ENCODE measurements at places on chromosomes 1 and 21.

GRCh38 chr1:219173434-219173757, 282 bp upstream of the LYPLAL1 start:
- no peak for DNase-seq

DNA sequence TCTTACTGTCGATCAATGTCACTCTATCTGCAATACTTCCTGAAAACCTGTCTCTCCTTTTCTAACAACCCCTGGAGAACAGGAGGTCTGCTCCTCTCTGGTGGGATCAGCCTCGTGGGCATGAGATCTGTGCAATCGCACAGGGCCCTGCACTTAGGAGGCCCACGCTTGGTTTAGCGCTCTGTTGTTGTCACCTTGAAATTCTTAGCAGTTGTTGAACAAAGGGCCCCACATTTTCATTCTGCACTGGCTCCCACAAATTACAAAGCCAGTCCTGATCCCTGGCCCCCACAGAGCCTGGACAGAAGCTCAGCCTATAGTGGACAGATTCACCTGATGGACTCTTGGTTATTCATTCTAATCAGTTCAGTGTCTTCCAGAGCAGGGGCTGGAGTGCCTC, 18.6 kb downstream of the SPOCD1 start:
- no peak for DNase-seq

GRCh38 chr1:109804660-109805059, 40.9 kb upstream of the EPS8L3 start:
- DNase-seq: no peak

GRCh38 chr1:10228528-10228927, 18.2 kb downstream of the KIF1B start:
- no peak for DNase-seq

DNA sequence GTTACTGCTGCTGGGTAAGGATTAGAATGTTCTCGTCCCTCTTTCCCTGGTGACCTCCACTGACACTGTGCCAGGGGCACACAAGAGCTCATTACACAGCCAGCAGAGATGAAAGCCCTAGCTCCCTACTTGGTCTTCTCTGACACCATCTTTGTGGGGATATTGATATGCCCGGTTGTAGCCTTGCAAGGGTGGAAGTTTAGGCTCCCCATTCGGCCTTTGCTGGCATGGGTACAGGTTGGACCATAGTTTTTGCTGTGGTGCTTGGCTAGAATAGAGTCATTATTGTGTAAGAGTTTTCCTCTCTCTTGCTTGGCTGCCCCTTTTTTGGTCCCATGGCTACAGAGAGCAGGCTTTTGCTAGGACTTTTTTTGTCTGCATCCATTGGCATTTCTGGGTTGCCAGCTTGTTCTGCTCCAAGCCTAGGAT, 12.3 kb downstream of the RAB4A start:
- no peak for DNase-seq

DNA sequence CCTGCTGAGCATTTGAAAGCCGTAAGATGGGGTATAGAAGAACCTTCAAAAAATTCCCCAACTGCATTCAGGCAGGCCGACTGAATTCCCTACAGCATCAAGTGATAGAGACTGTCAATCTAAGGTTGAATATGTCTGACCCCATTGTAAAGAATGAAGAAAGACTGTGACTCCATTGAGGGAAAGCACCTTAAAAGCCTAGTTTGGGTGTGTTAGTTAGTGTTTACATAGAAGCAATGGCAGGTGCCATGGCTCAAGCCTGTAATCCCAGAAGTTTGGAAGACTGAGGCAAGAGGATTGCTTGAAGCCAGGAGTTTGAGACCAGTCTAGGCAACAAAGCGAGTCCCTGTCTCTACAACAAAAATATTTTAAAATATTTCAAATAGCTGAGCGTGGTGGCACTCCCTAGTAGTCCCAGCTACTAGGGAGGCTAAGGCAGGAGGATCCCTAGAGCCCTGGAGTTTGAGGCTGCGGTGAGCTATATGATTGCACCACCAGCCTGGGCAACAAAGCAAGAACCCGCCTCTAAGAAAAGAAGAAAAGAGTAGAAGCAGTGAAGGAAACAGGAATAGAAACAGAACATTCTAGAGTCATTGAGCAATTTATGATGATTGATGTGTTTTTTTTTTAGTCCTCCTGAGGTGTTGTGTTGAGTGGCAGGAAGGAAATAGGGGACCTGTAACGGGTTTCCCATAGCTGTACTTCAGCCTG, 15.4 kb downstream of the POLR3GL start:
- no peak for DNase-seq

GRCh38 chr1:66351913-66352312, 182.0 kb upstream of the SGIP1 start:
- DNase-seq: no peak

- no peak for DNase-seq
These were observed 23.8 kb downstream of the PTTG1IP start for GRCh38 chr21:44849616-44850130.

- no peak for DNase-seq
These were observed 54.9 kb downstream of the CAPZB start for GRCh38 chr1:19430121-19431068.

DNA sequence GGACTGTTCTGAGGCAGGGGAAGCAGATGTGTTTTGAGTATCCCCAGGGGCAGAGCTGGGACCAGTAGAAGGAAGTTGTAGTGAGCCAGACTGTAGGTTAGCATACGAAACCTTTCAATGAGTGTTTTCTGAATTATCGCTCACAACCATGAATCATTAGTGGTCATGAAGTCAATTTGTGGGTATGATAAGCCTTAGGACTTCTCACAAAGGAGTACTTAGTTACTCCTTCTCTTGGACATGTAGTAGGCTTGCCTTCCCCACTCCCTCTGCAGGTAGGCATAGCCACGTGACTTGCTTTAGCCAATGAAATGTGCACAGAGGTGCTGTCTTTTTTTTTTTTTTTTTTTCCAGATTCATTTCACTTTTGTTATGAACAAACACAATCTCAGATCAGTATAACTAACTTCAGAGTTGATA, 23.9 kb upstream of the FAAH start:
- no peak for DNase-seq

DNA sequence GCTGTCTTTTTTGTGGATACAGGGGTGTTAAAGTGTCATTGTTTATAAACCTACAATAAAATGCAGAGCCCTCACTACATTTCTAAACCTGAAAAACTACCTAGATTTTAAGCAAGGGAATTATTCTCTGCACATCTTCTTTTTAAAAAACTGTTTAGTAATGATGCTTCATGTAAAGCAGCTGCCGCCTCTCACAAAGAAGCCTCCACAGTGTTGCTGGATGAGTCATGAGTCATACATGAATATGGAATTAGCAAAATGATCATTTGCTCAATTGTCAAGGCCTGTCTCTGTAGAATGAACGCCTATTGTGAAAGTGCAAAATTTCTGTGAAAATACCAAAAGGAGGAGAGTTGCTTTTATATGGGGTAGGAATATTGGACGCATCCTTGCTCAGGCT, 259.5 kb upstream of the CHRM3 start:
- DNase-seq: no peak

DNA sequence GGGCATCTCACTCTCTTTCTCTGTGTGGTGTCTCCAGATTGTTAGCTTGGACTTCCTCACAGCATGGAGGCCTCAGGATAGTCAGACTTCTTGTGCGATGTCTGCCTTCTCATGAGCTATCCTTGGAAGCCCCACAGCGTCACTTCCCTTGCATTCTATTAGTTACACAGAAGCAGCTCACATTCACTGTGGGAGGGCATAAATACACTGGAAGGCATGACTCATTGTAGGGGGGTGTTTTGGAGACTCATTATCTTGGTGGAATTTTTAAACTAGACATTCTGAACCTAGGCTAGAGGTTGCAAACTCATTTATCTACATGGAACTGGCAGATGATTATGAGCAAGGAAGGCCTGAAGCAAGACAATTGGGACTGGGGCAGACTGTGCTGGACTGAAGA, 21.4 kb upstream of the FASLG start:
- DNase-seq: no peak

DNA sequence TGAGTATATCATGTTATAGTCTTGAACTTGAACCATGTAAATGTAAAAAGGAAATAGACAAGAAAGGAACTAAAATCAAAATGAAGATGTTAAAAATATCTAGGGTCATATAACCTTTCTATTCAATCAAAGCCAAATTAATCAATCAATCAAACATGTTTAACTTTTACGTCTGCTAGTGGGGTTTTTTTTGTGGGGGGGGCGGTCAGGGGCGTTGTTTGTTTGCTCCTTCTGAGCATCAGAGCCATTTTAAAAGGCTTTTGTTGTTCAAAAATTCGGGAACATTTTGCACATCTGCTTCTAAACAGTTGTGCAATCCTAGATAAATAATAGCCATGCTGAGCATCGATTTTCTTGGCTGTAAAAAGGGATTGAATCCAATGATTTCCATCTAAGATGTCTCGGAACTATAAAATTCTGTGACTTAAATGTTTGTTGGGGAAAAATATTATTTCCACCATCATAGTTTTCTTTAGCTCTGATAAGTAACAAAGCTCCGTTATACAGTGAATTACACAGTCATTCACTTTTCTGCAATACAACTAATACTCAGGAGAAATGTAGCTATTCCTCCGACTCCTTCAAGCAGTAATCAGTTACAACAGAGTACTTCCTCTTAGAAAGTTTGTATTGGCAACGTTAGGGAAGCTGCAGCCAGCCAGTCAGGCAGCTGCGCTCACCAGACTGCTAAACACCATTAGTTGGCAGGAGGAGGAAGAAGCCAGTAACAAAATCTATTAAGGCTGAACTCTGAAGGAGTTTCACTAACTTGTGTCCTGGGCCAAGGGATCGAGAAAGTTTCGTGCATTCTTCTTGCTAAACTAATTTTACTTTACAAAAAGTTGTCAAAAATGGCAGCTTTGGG, 2.2 kb downstream of the SPATA6 start:
- no peak for DNase-seq

GRCh38 chr21:18368205-18368604, 35.4 kb downstream of the TMPRSS15 start:
- no peak for DNase-seq

DNA sequence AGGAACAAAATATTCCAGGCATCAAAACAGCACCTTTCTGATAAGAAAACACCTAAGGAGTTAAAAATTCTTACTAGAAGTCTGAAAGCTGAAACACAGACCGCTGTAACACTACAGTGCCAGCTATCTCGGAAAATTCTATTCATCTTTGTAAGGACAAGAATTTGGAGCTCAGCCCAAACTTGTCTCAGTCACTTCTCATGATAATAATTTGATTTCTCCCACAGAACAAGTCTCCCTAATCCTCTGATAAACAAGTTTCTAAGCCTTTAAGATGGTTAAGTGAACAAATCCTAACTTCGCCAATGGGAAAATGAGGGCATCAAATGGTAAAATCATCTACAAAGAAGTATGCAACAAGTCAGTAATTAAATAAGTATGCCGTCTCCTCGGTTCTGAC, 59.9 kb downstream of the SIPA1L2 start:
- DNase-seq: no peak

DNA sequence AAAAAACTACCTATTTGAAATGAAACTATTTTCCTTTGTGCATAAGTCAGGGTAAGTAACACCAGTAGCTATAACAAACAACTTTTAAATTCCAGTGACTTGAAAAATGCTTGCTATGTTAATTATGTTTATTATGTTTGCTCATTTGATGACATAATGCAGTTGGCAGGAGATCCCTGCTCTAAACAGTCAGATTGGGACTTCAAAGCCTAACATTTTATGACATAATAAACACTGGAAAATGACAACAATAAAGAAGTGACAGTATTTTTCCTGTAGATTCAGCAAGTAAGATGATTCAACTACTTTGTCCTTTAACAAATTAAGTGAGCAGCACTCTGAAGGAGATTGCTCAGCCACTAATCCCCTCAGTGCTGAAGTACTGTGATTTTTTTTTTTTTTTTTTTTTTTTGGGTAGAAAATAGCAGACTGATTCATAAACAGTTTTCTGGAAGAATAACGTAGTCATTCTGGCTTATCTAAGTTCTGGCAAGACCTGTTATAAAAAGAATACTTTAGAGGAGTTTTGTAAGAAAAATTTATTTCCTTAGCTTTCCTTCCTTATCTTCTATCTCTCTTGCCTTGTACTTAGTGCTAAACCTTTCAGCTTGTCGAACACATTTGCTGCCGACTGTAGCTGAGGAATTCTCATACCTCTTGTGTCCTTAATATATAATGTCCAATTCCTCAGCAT, 207.2 kb downstream of the PTGER3 start:
- DNase-seq: no peak

GRCh38 chr1:116983112-116983511, 18.4 kb upstream of the CD101 start:
- DNase-seq: no peak

GRCh38 chr1:228465571-228466146, 21.5 kb upstream of the RNF187 start:
- no peak for DNase-seq

DNA sequence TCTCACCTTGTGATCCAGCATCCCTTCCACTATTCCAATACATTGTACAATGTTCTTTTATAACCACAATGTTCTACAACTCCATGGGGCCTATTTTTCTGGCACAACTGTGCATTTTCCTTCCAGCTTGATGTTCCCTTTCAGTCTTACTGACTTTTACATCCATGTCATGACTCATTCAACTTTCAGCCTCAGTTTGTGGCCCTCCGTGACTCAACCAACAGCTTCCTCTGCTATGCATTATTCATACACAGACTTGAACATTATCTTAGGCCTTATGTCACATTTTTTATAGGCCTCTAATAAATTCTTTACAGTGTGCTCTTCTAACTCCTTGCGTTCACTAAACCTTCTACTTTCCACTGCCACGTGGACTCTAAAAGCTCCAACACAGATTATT, 119.4 kb upstream of the PRMT6 start:
- no peak for DNase-seq

GRCh38 chr1:242788771-242789170, 264.3 kb upstream of the PLD5 start:
- no peak for DNase-seq

DNA sequence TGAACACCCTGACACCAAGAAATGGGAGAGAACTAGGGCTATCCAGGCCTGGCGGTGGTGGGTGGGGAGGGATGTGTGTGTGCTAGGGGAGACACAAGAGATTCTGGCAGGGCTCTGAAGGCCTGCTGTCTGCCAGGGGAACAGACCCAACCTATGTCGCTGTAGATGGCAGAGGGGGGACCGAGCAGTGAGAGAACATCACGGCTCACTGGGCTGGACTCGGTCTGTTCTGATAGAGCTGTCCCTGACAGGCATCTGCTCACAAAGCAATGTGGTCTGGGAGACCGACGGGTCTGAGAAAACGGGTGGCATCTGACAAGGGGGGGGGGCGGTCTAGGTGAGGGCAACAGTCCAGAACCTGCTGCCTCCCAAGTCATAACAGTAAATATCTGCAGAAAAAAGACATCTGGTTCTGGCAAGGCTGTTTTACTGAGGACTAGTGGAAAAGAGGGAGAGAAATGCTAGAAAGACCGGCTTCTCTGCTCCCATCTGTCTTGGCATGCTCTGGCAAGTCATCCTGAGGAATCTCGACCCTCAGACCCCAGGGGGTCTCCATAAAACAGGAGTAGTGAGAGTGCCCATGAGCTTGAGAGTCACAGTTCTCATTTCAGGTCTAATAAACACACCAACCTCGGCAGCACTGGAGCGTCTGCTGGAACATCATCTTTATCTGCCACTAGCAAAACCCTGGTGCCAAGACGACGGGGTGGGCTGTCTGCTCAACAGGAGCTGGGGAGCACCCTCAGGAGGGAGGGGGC, 36.5 kb downstream of the SLC66A1 start:
- DNase-seq: no peak
